ENCODE measurements at places on chromosomes 5 and 9.

GRCh38 chr5:140996060-140996459, 29.8 kb downstream of the PCDHAC2 start:
- DNase-seq = no peak

DNA sequence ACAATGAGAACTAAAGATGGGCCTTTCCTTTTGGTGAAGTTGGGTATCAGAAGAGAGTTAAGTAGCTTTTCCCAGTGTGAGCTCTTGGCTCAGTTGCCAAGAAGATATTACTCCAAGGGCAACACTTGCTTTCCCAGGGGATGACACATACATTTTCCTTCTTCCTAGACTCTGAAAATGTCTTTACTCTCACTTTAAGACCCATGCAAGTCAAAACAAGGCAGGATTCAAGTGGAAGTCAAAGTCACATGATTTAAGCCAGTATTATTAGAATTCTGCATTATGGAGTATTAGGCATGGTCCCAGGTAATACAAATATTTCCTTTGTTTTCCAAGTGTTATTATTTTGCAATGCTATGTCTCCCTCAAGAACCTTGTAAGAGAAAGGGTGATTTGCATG, 175.1 kb downstream of the PPP2R2B start:
- no peak for DNase-seq

DNA sequence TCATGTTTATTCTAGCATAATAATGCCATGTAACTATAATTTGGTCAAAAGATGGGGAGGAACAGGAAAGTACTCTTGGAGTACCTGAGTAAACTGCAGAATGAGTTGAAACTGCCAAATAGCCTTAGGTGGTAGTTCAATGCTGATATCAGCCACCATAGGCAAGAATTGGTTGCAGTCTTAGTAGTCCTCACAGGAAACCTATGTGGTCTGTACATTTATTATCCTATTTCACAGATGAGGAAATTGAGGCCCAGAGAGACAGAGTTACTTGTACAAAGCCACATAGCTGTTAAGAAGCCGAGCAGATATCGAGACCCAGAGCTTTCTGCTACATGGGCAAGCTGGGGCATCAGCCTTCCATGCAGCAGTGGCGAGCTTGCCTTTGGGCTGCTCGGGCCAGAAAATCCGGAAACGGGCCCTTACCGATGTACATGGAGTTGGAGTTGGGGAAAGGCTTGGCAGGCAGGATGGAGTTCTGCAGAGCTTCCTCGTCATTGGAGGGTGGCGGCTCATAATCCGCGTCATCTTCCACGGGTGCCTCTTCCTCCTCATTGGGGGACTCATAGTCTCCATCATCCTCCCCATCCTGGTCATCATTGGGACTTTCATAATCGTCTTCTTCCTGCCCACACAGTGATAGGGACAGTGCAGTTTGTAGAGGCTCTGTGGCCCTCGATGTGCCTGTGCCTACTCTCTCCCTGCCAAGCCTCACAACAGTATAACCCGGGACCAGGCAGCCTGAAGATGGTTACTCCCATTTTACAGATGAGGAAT, 27.1 kb downstream of the LCP2 start:
- no peak for DNase-seq

DNA sequence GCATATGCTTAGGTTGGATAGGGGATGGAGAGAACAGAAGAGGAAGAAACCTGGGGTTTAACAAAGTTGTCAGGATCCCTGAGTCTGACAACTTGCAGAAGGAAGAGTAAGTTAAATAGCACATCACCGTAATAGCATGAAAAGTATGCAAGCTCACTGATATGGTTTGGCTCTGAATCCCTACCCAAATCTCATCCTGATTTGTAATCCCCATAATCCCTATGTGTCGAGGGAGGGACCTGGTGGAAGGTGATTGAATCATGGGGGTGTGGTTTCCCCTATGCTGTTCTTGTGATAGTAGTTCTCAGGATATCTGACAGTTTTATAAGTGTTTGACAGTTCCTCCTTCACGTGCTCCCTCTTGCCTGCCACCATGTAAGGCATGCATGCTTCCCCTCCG, 193.3 kb downstream of the PSAT1 start:
- DNase-seq = no peak

- DNase-seq = no peak
These were observed 210.5 kb downstream of the FSTL4 start for GRCh38 chr5:133401731-133402347.

- DNase-seq = no peak
These were observed 73.6 kb downstream of the ANKRD55 start for GRCh38 chr5:56159521-56159947.

Measured in spinal cord (tissue), 10 donors.